ENCODE measurements at places on chromosomes 5 and 9.

DNA sequence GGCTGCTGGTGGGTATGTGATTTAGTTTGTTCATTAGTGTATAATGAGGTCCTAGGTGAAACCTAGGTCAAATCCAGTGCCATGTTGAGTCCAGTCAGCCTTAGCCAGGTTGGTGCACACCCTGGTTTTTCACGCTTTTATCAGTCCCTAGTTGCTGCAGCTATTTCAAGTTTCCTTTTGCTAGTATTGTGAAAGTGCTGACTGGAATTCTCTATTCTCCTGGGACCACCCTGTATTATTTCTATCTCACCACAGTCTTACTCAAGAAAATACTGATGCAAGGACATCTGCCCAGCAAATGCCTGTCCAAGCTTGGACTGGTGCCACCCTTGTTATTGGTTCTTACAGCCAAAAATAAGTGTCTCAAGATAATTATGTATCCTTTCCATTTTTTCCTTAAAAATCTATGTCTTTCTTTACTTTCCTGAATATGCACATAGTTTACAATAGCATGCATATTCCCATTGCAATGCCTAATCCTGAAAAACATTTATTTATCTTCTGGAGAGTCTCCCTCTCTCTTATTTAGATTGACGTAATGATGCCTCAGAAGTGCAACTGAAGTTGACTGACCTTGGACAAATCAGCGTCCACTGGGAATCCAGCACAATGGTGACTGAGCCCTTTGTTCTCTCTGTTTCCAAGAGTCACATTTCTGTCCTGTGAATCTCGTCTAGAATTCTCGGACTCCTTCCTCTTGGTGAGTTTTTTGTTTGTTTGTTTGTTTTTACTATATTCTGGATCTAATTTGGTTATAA, 1075.0 kb downstream of the CDH9 start:
- DNase-seq, result no peak

DNA sequence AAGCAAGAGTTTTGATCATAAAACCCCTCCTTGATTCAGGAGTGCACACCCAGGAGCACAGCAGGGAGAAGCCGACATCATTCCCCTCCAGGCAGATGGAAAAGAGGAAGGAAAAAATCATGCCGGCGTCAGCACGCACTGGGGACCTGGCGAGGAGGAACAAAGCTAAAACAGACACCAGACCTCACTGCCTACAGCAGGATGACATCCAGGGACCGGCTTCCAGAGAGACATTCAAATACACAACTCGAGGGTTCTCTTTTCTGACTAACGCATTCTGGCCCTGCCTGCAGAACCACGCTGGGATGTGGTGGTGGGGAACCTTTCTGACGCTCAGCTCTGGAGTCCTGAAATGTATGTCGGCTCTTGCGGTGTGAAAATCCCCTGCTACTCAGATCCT, 2.7 kb downstream of the UBAC1 start:
- DNase-seq, result no peak

DNA sequence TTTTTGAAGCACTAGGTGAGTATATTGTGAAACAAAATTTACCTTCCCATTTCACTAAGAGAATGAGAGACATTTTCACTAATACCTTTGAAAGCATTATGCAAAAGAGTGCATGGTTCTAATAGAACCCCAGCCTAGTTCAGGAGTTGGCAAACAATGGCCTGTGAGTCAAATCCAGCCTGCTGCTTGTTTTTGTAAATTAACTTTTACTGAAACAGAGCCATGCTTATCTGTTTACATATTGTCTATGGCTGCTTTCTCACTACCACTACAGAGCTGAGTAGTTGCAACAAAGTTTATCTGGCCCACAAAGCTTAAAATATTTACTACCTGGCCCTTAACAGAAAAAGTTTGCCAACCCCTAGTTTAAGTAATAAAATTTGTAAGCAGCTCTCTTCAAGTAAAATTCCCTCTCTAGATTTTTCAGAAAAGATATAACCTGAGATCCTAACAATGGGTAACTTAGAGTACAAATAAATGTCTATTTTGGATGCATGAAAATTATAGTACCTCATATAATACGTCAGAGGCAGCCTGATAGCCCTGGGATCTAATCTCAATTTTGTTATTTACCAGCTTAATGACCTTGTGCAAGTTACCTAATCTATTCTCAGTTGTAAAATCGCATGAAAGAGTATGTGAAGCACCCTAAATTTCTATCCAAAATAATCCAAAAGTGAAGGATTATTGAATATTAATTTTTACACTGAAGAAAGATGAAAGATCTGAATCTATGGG, 50.7 kb upstream of the ARL15 start:
- DNase-seq, result no peak

DNA sequence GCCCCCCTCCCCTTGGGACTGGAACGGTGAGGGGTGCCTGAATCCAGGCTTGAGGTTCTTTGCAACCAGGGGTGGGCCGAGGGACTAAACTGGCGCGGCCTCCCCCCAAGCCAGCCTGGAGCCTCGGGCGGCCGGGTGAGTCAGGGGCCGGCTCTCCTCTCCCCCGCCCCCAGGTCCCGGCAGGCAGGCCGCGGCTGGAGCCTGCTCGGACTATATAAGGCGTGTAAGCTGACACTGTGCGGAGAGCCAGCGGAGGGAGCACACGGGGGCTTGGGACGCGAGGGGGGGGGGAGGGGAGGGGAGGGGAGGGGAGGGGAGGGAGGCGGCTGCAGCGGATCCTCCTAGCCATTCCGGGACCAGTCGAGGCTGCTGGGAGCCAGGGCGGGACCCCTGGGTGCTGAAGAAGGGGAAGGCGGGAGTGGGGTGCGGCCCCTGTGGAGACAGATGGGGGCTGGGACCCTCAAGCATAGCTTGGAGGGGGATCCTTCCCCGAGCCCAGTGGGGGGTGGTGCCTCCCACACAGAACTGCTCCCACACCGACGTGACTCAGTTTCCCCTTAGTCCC, 595 bp downstream of the PDLIM7 start:
- DNase-seq, result peak; percentile 65

Measured in GOT3 (cell line).